ENCODE measurements at places on chromosomes 4 and X.
A peak's percentile ranks its signal among the peaks of the same experiment; 100 is the strongest.

DNA sequence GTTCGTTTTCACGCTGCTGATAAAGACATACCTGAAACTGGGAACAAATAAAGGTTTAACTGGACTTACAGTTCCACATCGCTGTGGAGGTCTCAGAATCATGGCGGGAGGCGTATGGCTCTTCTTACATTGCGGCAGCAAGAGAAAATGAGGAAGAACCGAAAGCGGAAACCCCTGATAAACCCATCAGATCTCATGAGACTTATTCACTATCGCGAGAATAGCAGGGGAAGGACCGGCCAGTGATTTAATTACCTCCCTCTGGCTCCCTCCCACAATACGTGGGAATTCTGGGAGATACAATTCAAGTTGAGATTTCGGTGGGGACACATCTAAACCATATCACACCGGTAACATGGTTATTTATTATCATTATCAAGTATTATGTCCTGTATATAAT, 2204.5 kb downstream of the ARAP2 start:
- DNase-seq: no peak

DNA sequence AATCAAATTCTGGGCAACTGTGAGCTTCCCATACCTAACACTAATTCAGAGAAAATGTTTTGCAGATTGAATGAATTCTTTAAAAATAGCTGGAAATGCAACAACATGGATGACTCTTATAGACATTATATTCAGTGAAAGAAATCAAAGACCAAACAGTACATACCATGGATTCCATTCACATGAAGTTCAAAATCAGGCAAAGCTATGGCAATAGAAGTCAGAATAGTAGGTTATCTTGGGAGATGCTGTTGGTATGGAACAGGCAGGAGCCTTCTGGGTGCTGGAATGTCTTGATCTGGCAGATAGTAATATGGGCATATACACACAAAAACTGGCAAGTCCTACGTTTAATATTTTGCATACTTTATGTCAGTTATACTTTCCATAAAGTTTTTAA, 25.5 kb upstream of the CBLL2 start:
- no peak for DNase-seq

DNA sequence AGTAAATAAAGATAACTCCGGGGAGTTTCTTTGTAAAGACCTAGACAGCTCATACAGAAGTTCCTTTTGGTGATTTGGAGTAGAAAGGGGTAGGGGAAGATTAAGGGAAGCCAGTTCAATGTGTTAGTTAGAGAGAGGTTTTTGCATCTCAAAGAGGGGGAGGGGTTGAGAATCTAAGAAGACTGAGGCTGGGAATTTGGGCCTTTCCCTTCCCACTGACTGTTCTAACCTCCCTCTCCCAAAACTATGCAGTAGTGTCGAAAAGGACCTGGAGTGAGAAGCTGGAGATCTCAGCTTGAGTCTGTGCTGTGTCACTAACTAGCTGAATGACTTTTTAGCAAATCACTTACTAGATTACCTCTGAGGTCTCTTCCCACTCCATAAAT, 55.7 kb upstream of the CCDC160 start:
- no peak for DNase-seq

- DNase-seq: no peak
These were observed 152.0 kb upstream of the FTHL17 start for GRCh38 chrX:31223817-31224216.

- no peak for DNase-seq
These were observed 1.2 kb upstream of the GATA1 start for GRCh38 chrX:48785186-48785539.

GRCh38 chrX:145818186-145819113, 821 bp downstream of the SLITRK2 start:
- DNase-seq: no peak

DNA sequence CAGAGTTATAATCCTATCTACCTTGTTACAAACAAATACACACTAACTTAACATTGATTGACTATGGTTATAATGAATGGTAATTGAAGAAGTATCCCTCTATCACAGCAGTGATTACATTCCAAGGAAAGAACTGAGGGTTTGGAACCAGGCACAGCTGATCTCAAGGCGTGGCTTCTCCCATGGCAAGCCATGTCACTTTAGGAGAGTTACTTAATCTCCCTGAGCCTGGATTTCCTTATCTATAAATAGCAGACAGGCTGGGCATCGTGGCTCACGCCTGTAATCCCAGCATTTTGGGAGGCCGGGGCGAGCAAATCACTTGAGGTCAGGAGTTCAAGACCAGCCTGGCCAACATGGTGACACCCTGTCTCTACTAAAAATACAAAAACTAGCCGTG, 25.6 kb downstream of the SORBS2 start:
- DNase-seq: no peak

DNA sequence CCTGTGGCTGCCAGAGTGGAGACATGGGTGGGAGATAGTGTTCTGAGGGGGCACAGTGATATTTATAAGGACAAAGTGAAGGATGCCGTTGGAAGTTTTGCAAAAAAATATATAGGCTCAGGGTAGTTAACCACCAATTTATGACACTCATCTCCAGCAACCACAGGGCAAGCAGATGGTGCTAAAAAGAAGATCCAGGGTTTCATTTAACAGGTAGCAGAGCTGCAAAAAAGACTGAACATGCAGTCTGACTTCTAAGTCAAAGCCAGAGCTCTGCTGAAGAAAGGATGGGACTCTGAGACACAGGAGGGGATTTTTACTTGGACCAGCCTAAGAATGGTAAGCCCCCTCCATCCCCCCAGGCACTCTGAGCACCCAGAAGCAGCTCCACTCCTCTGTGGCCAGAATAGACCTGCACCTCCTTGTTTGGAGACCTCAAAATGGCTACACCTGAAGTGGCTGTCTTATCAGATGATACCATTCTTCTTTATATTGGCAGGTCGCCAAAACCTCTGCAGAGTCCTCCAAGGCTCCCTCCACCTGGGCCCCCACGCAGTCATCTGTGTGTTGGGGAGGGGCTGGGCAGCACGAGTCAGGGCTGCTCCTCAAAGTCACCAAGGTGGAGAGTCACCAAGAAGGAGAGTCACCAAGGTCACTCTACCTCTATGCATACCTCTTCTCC, 161.4 kb upstream of the FAM9B start:
- no peak for DNase-seq

- no peak for DNase-seq
These were observed 553.3 kb upstream of the MAGEB2 start for GRCh38 chrX:29662101-29662500.

GRCh38 chrX:129749069-129749468, 10.3 kb downstream of the XPNPEP2 start:
- no peak for DNase-seq

- no peak for DNase-seq
These were observed 299.7 kb upstream of the AADAT start for GRCh38 chr4:170389411-170389810.

DNA sequence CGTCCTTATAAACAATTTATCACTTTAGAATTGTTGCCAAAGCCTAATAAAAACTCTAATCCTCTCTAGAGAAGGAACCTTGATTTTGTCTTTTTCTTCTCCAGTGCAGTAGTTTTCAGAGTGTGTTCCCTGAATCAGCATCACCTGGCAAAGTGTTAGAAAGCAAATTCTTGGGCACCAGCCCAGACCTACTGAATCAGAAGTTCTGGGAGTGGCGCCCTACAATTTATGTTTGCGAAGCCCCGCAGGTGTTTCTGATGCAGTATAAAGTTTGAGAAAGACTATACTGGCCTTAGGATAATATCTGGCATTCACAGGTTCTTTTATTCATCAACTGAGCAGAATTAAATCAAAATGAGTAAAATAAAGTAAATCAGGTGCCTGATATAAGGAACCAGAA, 645.8 kb upstream of the ATOH1 start:
- no peak for DNase-seq

DNA sequence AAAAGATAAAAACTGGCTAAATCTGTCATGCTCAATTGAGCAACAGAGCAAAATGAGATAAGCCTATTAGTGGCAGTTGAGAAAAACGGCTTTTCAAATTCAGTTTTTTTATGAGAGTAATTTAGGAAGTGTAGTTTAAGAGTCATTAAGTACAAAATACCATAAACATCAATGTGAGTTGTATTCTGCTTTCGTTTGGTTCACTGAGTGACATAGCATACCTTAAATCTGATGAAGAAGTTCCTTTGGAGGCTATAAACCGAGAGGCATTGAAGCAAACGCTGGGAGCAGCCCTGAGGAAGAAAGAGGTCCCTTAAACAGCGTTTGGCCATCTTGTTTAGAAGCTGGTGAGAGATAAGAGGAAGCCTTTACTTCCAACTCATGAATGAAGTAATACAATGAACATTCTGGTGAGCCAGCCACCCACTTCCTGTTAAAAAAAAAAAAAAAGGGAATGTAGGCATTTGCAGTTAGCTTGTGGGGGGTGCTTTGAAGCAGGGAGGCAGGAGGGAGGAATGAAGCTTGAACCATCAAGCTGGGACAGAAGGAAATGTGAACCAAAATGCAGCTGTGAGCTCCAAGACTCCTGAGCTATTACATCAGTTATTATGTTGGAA, 132.3 kb downstream of the ZNF330 start:
- DNase-seq: no peak

GRCh38 chrX:24839331-24839730, 145.6 kb downstream of the POLA1 start:
- DNase-seq: no peak

- no peak for DNase-seq
These were observed 42.3 kb upstream of the FAM241A start for GRCh38 chr4:112102875-112103370.

GRCh38 chrX:153564047-153564606, 34.8 kb downstream of the CCNQ start:
- no peak for DNase-seq

DNA sequence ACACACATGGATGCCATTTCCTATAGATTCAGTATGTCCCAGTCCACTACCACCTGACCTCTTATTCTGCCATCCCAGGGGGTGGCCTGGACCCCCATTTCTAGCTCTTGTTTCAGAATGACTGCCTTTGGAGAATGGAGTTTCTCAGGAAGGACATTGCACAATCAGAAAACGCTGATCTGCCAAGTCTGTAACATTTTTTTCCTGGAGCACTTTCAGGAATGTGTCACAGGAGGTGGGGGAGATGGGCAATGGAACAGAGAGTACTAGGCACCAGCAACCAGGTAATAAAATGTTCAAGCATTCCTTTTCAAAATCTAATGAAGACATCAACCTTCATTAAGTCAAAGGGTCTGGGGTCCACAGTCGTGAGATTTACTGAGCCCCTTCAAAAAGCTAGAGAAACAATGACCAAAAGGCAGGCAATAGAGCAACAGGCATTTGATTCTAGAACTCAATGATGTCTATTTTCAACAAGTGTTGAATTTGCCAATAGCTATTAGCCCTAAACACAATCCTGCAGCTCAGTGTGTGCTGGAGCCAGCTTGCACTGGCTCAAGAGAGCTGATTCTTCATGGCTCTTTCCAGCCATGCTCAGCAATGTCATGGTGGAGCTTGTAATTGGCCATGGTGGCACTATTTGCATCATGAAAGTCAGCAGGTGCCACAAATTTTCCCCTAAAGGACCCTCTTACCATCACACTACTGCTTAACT, 87.1 kb downstream of the KDR start:
- DNase-seq: no peak

- DNase-seq: no peak
These were observed 219.8 kb downstream of the OR13H1 start for GRCh38 chrX:131763674-131764073.

- no peak for DNase-seq
These were observed 68.0 kb downstream of the PPEF2 start for GRCh38 chr4:75834095-75834771.

- peak; percentile 2 for DNase-seq
These were observed at the start of gene PRSS12 for GRCh38 chr4:118352843-118353533. TSS of gene PRSS12 (minus strand) at chr4:118353003. CDS start at chr4:118352720, 283 bp downstream.

GRCh38 chrX:147377728-147378127, 534.0 kb upstream of the FMR1 start:
- DNase-seq: no peak

- DNase-seq: no peak
These were observed 28.5 kb downstream of the PCDH19 start for GRCh38 chrX:100381619-100382018.

DNA sequence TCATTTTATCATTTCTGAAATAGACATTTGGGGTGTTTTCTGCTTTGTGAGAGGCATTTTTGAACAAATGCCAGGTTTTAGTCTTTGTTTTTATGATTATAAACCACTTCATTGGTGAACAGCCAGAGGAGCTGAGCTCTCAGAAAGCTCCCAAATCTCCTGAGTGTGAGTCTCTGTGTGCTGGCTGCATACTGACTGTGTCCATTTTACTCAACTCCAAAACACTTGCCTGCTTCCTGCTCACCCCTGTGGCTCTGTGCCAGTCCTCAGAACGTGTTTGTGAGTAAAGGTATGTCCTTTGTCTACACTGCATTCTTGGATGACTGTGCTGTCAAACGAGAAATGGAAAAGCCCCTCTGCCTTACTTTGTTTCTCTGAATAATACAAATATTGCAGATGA, 5.4 kb upstream of the LRAT start:
- DNase-seq: no peak

DNA sequence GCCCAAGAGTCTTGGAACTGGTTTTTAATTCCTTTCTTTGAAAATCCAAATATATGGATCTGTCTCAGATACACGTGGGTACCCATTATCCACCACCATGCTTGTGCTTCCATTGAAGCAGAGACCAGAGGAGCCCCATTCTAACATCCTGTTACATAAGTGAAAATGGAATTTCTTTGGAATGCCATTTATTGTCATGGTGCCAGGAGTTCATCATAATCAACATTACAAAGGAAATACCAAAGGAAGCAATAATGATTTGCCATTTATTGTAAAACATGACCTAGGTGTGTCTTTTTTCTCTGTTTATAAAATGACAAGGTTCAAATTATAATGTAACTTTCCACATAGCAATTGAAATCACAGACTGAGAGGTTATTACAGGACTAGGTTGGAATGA, 61.7 kb downstream of the PALLD start:
- DNase-seq: no peak

- DNase-seq: no peak
These were observed 30.1 kb downstream of the TEX13A start for GRCh38 chrX:105190252-105190853.

DNA sequence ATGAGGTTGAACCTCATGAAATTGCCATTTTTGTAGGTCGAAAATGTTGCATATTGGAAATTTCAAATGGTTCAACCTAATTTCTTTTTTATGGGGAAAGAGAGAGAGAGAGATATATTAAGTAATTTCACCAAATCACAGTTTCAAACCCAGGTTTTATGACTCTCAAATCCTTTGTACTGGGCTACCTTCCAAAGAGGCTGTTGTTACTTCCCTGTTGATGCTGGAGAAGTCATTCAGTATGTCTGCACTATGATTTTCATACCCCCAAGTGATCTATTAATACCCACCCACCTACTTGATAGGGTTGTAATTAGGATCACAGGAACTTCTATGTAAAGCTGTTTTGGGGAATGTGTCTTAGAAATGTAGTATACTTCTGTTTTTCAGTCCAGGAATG, 109.9 kb downstream of the ZNF330 start:
- DNase-seq: no peak

GRCh38 chr4:184473499-184474262, 669 bp downstream of the IRF2 start:
- DNase-seq: peak; percentile 18

All from activated naive CD4-positive, alpha-beta T cell (primary cell).